ENCODE measurements at places on chromosomes 7 and 10. TPM values are rescaled to one million over a fixed set of nuclear protein-coding genes. Genes with fewer than 3 reads are reported as not detected.

C10orf95 gene
- total RNA-seq, result 1.5 TPM

BTBD16 gene
- 51.2 TPM for total RNA-seq

OR2AE1 gene
- total RNA-seq, result not detected

TMEM139 gene
- total RNA-seq, result 34.0 TPM

PPP1R3A gene
- not detected for total RNA-seq

ZNF467 gene
- total RNA-seq, result 9.7 TPM

FGFBP3 gene
- 2.9 TPM for total RNA-seq

SLC26A3 gene
- total RNA-seq, result 0.31 TPM

NEUROD6 gene
- not detected for total RNA-seq

ERVW-1 gene
- not detected for total RNA-seq

TEX36 gene
- total RNA-seq, result not detected

GAD2 gene
- not detected for total RNA-seq

CASD1 gene
- total RNA-seq, result 27.3 TPM

ARMC10 gene
- total RNA-seq, result 58.0 TPM

MAGI2 gene
- 25.3 TPM for total RNA-seq

IFIT3 gene
- total RNA-seq, result 10.2 TPM
